ENCODE measurements at places on chromosomes 3 and 15. TPM values are rescaled to one million over a fixed set of nuclear protein-coding genes. Genes with fewer than 3 reads are reported as not detected.

The MLF1 gene
- 24.7 TPM for total RNA-seq

The NR1I2 gene
- total RNA-seq, result 0.63 TPM

The FYCO1 gene
- 3.1 TPM for total RNA-seq

The MOBP gene
- 0.63 TPM for total RNA-seq

The C3orf22 gene
- total RNA-seq, result not detected

The THRB gene
- 47.0 TPM for total RNA-seq
